ENCODE measurements at places on chromosomes 4 and X.

DNA sequence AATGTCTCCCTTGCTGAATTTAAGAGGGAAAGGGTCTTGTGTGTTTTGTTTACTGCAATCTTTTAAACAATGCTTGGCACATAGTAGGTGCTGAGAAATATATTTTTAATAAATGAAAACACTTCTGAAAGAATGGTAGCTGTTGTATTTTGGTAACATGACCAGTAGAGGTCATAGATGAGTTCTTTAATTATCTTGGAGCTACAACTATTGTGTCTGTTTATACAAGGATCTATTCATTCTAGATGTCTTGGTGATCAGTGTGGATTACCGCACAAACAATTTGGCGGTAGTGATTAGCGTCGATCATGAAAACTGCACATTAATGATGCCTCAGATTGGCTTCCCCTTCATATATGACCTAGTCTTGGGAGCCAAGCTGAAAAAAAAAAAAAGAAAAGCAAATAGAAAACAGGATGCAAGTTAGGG, 21.4 kb upstream of the SCRG1 start:
- no peak for DNase-seq

DNA sequence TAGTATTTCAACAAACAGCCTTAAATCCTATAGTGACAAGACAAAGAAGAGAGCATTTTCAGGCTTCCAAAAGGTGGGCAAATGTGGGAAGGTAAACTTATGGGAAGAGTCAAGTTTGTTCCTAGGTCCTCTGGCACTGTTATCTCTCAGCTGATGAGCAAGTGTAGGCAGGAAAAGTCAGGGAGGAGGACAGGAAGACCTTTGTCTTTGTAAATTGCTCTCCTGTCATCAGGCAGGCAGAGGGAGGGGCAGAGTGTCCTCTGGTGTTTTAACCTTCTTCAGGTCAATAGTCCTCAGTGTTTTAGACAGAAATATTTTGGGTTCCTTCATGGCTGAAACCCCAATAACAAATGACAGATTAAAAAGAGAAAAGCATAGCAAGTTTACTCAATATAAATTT, 13.5 kb upstream of the GEMIN8 start:
- no peak for DNase-seq

- no peak for DNase-seq
Observed at GRCh38 chrX:123859409-123859845, 426 bp upstream of the XIAP start.

GRCh38 chrX:18698737-18699650, 8.5 kb upstream of the PPEF1 start:
- no peak for DNase-seq

- no peak for DNase-seq
Observed at GRCh38 chr4:73508651-73509050, 27.1 kb downstream of the AFM start.

GRCh38 chr4:9384126-9384525, 21.2 kb downstream of the USP17L30 start:
- DNase-seq: no peak

DNA sequence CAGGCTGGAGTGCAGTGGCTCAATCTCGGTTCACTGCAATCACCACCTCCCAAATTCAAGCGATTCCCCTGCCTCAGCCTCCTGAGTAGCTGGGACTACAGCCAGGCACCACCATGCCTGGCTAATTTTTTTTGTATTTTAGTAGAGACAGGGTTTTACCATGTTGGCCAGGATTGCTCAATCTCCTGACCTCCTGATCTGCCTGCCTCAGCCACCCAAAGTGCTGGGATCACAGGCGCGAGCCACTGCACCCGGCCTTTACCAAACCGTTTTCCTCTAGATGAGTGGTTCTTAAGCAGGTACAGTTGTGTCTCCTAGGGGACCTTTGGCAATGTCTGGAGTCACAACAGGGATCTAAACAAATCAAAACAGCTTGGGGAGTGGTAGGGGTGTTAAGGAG, 11.6 kb downstream of the AMELX start:
- DNase-seq: no peak

- no peak for DNase-seq
Observed at GRCh38 chrX:11416600-11416999, 123.4 kb downstream of the AMELX start.

GRCh38 chrX:131305926-131306325, 16.8 kb upstream of the IGSF1 start:
- no peak for DNase-seq

- no peak for DNase-seq
Observed at GRCh38 chr4:67983333-67983732, 20.0 kb upstream of the TMPRSS11A start.

All from CD4-positive, alpha-beta T cell treated with Interleukin-15 for 4 hours (primary cell).